NCI-H1417 (cell line): ENCODE measurements at places on chromosomes 13 and 19.

- no peak for DNase-seq
These were observed 9.1 kb downstream of the ZMYM2 start for GRCh38 chr13:19967621-19968020.

- DNase-seq, result no peak
These were observed 128.0 kb downstream of the DCT start for GRCh38 chr13:94351292-94351990.

DNA sequence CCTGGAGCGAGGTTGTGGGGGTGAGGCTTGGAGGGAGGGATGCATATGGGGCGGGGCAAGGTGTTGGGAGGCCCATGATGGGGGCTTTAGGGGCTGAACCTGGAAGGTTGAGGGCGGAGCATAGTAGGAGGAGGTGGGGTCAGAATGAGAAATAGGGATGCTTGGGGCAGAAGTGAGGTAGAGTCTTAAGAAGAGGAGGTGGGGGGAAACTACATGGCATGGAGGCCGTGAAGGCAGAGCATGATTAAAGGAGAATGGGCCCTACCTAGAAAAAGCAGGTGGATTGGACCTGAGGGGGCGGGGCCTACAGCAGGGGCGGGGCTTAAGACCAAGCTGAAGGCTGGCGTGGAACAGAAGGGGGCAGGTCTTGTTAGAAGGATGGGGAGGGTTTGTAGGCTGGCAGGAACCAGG lies 799 bp downstream of the NR1H2 start:
- peak; percentile 58 for DNase-seq

- DNase-seq, result no peak
These were observed 181.8 kb downstream of the TBC1D4 start for GRCh38 chr13:75299913-75300862.

- no peak for DNase-seq
These were observed 15.4 kb downstream of the NLRP12 start for GRCh38 chr19:53808710-53809125.

GRCh38 chr13:75585153-75585552 lies 35.6 kb downstream of the UCHL3 start:
- DNase-seq, result no peak

GRCh38 chr19:53007606-53008005 lies 6.1 kb upstream of the ERVV-1 start:
- peak; percentile 9 for DNase-seq

- no peak for DNase-seq
These were observed 3.2 kb downstream of the CEACAM5 start for GRCh38 chr19:41711376-41712261.

DNA sequence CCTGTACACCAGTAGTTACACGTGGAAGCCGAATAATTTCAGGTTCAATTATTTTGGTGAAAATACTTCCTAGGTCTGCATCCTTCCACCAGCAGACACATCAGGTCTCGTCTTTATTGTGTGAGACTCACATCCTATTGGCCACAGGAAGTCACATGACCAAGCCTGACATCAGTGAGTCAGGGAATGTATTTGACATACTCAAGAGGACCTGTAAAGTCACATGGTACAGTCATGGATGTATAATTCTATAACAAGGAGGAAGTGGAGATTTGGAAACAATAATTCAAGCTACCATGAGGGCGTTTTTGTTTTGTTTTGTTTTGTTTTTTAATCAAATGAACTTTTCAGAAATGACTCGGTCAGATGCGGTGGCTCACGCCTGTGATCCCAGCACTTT lies 9.3 kb upstream of the HIF3A start:
- DNase-seq, result no peak

- no peak for DNase-seq
These were observed 9.4 kb downstream of the PCDH20 start for GRCh38 chr13:61406275-61406674.

DNA sequence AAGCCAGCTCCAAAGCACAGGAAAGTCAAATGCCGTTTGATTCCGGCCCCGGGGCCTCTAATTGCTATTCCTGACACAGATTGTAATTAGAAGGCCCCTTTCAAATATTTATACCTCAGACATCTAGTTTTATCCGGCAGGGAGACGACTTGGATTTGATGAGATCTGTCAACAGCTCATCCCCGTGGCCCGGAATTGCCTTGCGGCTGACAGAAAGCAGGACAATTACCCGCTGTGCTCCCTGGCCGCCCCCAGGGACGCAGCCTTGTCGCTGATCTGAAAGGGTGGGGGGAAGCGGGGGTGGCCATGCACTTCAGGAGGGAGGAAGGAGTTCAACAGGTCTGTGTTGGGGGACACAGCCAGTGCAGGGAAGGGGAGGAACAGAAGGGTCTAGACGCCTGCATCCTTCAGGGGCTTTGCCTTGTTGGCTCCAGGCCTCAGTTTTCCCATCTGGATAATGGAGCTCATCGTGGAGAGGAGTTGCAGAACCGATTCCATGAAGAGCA lies 1.8 kb upstream of the SHD start:
- DNase-seq, result no peak

- no peak for DNase-seq
These were observed 19.8 kb upstream of the PCDH8 start for GRCh38 chr13:52868190-52868589.

GRCh38 chr13:103676329-103676728 lies 610.1 kb upstream of the SLC10A2 start:
- no peak for DNase-seq

GRCh38 chr19:38290631-38291147 lies 13.4 kb upstream of the C19orf33 start:
- DNase-seq, result no peak
